NCI-H1048 (cell line): ENCODE measurements at places on chromosomes 11 and 22.
A peak's percentile ranks its signal among the peaks of the same experiment; 100 is the strongest.

DNA sequence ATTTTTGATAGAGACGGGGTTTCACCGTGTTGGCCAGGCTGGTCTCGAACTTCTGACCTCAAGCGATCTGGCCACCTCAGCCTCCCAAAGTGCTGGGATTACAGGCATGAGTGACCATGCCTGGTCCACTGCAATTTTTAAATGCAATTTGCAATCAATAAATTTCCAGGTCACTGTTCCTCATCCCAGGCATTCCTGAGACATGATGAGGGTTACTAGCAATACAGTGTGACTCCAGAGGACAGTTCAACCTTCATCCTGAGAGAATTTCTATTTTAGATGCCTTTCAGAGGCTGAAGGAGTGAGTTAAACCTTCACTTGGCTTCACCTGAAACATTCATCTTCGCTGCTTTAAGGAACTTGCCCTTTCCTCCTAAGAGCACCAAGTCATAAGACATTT is 9.7 kb upstream of the UBASH3B start:
- DNase-seq = no peak

DNA sequence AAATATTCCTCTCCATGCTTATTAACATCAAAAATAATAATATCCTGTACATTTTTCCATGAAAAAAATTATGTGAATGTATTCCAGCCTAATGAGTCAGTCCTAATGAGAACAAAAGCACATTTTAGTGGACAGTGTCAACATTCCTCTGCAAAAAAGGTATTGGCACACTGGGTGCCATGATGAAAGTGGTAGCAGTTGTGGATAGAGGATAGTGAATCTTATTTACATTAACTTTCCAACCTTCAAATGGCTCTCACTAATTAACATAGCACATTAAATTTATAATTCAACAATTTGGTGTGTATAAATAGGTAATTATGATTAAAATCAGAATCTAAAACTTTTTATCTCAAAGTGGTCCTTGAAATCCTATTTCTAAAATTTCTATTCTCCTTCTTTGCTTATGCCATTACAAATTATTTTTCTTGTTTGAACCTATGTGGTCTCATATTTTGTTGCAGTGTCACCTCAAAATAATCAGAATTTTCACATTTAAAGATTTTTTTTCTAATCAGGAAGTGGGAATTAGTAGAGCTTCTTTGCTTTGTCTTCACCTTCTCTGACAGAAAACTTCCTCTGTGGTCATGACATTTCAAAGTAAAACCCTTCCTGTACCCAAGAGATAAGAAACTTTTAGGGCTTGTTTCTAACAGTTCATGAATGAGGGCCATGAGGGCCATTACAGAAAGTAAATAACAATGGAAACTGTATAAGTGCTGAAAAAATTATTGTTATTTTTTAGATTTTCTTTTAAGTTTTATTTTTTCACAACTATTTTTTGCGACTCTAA is 18.7 kb downstream of the SOX6 start:
- DNase-seq = no peak

DNA sequence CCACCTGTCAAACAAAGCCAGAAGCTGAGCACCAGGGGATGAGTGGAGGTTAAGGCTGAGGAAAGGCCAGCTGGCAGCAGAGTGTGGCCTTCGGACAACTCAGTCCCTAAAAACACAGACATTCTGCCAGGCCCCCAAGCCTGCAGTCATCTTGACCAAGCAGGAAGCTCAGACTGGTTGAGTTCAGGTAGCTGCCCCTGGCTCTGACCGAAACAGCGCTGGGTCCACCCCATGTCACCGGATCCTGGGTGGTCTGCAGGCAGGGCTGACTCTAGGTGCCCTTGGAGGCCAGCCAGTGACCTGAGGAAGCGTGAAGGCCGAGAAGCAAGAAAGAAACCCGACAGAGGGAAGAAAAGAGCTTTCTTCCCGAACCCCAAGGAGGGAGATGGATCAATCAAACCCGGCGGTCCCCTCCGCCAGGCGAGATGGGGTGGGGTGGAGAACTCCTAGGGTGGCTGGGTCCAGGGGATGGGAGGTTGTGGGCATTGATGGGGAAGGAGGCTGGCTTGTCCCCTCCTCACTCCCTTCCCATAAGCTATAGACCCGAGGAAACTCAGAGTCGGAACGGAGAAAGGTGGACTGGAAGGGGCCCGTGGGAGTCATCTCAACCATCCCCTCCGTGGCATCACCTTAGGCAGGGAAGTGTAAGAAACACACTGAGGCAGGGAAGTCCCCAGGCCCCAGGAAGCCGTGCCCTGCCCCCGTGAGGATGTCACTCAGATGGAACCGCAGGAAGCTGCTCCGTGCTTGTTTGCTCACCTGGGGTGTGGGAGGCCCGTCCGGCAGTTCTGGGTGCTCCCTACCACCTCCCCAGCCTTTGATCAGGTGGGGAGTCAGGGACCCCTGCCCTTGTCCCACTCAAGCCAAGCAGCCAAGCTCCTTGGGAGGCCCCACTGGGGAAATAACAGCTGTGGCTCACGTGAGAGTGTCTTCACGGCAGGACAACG is 11.7 kb downstream of the CXCR5 start:
- DNase-seq = no peak

DNA sequence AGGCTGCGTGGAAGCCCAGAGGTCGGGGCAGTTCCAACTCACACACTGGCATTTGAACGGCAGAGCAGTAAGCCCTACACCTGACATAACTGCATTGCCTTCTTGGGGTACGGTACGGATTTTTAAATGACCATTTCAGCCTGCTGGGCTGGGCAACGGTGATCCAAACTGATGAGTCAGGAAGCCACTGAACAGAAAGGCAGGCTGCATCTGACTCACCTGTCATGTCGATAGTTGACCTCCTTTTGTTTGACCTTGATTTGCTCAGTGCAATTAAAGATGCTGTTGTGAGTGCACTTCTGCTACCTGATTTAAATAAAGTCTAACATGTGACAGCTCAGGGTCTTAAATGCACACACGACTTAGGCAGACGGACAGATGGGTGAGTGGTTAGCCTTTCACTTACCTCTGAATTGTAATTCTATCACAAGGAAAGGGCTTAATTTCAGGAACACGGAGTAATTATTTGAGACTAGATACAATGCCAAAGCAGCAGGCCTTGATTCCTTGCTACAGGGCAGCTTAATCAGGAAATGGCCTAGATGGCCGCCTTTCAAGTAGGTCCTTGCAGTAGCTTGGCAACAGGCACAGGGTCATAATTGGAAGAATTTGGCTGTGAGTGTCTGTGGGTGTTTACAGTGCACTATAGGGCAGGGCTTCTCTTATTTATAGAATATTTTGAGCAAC is 52.2 kb downstream of the BMAL1 start:
- DNase-seq = no peak

- DNase-seq = no peak
Measured at GRCh38 chr11:43955381-43956118, 13.1 kb downstream of the C11orf96 start.

DNA sequence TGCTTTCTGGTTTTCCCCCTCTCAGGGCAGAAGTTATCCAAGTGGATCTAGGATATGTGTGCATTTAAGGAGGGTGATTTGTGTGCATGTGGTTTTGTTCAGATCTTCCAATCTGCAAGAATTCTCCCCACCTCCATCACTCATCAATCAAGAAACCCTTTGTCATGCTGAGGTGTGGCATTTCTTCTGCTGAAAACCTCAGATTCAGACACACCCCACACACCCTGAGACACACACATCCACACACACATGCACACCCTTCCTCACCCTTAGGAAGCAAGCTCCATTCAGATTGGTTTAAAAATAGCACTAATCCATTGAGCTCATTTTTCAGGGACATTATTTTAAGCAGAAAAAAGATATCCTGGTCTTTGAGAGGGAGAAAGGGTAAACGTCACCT is 106.1 kb upstream of the HSD17B12 start:
- no peak for DNase-seq

DNA sequence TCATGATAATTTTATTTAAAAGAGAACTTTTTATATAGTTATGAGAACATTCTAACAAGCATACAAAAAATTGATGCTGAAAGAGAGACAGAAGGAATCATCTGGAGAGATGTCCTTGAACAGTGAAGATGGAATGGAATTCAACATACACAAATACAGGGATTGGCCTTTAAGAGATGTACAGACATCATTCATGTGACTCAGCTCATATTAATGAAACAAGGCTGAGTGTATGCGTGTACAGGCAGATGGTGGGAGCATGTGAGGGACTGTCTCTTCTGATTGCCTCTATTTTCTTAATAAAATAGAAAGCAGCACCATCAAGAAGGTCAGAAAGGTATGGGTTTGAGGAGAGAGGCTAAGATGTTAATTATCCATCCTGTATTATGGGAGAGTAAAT is 793.3 kb downstream of the CNTN5 start:
- no peak for DNase-seq

DNA sequence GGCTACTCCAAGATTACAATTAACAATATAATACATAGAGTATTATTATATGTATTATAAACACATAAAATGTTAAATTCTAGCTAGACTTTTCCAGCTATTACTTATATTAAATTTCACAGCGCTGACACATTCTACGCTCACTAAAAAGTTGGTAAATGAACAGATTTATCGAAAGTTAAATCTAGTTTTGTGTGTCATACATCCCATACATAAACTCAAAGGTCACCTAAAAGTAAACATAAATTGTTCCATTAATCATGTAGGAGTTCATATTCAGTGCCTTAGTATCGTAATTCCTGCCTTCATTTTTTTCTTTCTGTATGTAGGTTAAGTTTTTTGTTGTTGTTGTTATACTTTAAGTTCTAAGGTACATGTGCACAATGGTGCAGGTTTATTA is 10.9 kb downstream of the FNBP4 start:
- no peak for DNase-seq

GRCh38 chr11:31643857-31644256 is 134.3 kb downstream of the ELP4 start:
- no peak for DNase-seq

- no peak for DNase-seq
Measured at GRCh38 chr11:108289699-108290098, 66.8 kb downstream of the ATM start.

GRCh38 chr11:33802194-33802950 is 28.1 kb upstream of the FBXO3 start:
- DNase-seq = peak; percentile 50

- no peak for DNase-seq
Measured at GRCh38 chr11:122334546-122335339, 218.7 kb upstream of the BLID start.

DNA sequence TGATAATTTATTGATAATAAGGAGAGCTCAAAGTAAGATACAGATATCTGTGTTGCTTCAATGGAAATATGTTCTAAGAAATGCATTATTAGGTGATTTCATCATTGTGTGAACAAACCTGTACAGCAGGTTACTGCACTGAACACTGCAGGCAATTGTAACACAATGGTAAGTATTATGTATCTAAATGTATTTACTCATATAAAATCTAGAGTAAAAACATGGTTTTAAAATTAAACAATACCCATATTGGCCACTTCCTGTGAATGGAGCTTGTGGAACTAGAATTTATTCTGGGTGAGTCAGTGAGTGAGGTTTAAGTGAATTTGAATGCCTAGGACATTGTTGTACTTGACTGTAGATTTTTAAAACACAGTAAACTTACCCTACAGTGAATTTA is 722.9 kb upstream of the RAG2 start:
- peak; percentile 19 for DNase-seq

- DNase-seq = no peak
Measured at GRCh38 chr11:94776351-94777321, 8.5 kb downstream of the AMOTL1 start.

GRCh38 chr11:86264649-86265048 is 20.1 kb downstream of the EED start:
- no peak for DNase-seq

GRCh38 chr11:2311353-2312133 is 9.7 kb downstream of the TSPAN32 start:
- DNase-seq = no peak

GRCh38 chr11:3380706-3381545 is 2.0 kb upstream of the ZNF195 start:
- peak; percentile 83 for DNase-seq

DNA sequence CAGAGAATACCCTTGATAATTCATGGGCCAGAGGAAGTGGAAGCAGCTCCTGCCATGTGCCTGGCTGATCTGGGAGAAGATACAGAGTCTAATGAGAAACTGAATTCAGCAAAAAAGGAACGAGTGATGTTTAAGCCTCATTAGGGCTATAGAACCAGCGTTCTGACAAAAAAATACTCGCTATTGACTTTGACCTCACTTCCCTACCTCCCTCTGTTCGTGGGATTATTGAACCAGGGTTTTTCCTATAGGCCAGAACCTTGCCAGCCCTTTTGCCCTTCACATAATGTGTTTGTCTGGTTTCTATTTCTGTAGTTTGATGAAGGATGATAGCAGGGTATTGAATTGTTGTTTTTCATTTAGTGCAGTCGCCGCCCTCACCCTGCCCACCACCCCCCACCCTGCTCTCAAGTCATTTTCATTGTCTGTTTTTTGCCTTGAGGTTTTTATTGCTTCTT is 7.6 kb upstream of the RBFOX2 start:
- DNase-seq = no peak

DNA sequence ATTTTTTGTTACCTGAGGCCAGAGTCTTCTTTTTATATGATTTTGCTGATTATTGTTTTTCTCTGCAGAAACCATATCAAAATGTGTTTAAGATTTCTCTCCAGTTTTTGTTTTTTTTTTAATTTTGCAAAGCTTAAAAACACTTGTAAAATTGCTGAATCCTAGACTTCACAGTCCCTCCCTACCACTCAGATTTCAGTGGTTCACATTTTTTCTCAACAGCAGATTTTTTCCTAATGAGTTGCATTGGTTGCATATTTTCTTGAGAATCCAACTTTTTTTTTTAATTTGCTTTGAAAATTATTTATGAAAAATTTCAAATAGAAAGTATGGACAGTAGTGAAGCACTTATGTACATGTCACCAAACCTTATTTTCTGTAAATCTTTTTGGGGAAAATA is 5.8 kb downstream of the ARL14EP start:
- DNase-seq = no peak

DNA sequence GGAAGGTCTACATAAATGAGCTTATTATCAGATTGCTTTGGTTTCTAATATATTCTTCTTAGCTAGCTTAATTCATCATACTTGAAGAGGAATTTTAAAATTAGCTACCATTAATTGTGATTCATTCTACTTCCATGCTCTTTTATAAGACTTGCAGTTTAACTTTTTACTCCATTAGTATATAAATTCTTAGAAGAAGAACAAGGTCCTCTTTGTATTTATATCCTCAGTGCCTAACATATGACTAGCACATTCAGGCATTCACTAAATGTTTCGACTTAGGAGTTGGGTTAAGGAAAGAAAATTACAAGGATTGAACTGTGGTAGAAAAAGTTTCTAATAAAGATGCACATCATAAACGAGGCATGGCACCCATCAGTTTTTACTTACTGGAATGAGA is 1135.5 kb downstream of the JRKL start:
- no peak for DNase-seq

- DNase-seq = peak; percentile 5
Measured at GRCh38 chr11:118488480-118489109, 38.7 kb upstream of the TTC36 start.

GRCh38 chr11:2549876-2550605 is 105.2 kb downstream of the KCNQ1 start:
- DNase-seq = no peak

GRCh38 chr11:124761301-124762104 is 587 bp downstream of the ESAM start:
- DNase-seq = no peak

GRCh38 chr11:34431979-34432378 is 6.8 kb upstream of the CAT start:
- no peak for DNase-seq

- DNase-seq = no peak
Measured at GRCh38 chr11:109933126-109933525, 160.1 kb upstream of the ZC3H12C start.
